ENCODE measurements at places on chromosomes 4 and X.

DNA sequence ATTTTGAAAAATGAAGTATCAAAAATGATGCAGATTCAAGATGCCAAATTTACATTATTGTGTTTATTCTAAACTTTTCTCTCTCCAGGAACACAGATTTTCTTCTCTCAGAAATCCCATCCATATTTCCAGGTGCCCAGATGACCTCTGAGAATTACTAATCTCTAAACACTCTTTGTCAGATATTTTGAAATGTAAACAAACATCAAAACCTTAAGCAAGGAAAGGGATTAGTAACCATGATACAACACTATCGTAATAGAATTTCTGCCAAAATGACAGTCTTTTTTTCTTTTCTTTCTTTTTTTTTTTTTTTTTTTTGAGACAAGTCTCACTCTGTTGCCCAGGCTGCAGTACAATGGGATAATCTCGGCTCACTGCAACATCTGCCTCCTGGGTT is 76.7 kb downstream of the PDS5A start:
- no peak for DNase-seq

DNA sequence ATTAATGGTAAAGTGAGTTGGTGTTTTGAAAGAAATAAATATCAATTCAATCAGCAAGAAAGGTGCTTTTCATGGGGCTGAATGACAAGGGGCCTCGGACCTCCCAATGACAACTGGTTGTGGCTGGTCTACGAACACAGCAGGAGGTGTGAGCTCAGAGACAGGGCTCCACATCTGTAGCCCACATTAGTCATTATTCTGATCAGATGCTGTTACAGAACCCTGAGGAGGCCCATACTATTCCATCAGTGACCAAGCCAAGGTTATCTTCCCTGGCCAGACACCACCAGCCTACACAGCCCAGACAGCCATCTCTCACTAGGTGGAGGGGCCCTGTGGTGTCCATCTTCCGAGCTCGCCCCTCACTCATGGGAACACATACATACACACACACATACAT is 168.8 kb downstream of the SH3KBP1 start:
- no peak for DNase-seq

- DNase-seq = no peak
These were observed 1304.0 kb downstream of the FAM133A start for GRCh38 chrX:94977986-94978385.

- DNase-seq = no peak
These were observed 49.8 kb downstream of the TMEM144 start for GRCh38 chr4:158259955-158260575.

- DNase-seq = no peak
These were observed 10.1 kb downstream of the SH3D19 start for GRCh38 chr4:151315212-151315886.

GRCh38 chr4:42150653-42151567 is 1.5 kb downstream of the BEND4 start:
- DNase-seq = no peak

DNA sequence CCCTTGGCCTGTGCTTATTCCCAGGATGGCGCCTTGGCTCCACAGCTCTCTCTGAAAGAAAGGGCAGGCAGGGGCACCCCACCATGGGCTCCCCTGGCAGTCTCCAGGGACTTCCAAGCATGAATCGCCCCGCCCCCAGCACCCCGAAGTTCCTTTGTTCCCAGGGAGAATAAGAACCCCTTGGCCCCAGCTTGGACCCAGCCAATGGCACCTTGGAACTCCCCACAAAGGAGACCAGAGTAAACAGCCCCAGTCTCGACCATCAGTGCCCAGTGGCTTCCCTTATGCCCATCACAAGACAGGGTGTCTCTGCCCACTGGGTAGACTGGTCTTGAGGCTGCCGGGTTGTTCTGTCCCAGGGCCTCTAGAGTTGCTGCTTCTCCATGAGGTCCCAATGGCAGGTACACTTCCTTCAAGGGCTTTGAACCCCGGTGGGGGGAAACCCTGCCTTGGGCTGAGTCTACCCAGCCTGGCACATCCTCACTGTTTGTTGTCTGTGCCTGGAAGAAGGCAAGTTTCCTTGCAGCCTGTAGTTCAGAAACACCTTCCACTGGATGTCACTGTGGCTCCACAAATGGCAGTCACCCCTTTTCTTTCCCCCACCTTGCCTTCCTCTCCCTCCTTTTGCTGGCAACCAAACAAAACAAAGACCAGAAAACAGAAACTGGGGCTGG is 30.8 kb downstream of the NBDY start:
- no peak for DNase-seq

DNA sequence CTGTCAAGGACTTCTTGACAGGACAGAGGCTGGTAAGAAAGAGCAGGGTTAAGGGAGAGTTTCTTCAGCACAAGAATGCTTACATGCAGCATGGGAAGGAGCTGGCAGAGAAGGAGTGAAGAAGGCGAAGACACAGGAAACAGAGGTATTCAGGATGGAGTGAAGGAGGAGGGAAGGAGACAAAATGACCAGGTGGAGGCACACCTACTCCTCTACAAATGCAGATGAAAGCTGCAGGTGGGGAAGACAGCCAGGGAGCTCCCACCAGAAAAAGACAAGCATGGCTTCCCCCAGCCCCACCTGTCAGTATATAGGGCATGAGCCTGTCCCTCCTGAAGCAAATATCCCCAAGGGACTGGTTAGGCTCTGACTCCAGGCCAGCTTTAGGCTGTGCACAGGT is 29.6 kb upstream of the NKRF start:
- no peak for DNase-seq

DNA sequence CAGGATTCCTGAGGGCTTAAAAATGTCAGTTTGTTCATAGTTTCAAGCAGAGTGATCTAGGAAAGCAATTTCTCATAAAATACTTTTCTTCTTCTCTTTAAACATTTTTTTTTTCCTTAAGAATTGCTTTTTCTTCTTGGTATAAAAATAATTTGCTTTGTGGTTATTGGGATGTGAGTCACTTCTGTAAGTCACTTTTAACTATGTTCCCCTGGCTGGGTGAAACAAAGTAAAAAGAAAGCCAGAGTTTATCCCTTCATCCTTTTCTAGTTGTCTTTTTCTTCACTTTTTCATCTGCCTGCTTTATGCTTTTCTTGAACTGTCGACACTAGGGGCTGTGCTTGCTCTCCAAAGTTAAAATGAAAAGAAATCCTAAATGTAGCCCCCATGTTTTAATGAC is 33.5 kb downstream of the ARSJ start:
- no peak for DNase-seq

- no peak for DNase-seq
These were observed 88.0 kb downstream of the LEF1 start for GRCh38 chr4:108080747-108081146.

DNA sequence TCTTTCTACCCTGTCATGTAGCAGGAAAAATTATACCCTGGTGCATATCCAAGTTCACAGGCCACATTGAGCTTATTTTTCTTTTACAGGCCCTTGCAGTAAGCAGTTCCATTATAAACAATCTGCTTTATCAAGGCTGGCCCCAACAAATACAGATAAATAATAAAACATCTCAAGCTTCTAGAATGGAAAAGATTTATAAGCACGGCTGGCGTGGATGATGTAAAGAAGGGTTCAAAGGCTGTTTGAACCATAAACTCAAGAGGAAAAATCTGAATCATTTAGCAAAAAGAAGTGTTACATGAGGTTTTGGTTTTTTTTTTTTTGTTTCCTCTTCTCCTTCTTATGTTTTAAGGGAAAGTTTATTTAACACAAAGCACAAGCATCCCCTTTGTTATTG is 109.7 kb downstream of the UNC5C start:
- DNase-seq = no peak

- no peak for DNase-seq
These were observed 201.7 kb downstream of the SPRY1 start for GRCh38 chr4:123598331-123598730.

DNA sequence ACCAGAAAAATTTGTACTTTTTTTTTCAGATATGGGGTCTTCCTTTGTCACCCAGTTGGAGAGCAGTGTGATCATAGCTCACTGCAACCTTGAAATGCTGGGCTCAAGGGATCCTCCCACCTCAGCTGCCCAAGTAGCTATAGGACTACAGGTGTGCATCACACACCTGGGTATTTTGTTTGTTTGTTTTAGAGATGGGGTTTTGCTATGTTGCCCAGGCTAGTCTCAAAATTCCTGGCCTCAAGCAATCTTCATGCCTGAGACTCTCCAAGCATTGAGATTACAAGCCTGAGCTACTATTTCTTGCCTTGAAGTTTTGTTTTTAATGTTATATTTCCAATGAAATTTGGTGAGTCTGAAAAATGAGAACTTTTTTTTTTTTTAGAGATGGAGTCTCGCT is 847.8 kb downstream of the TRIML1 start:
- DNase-seq = no peak

- no peak for DNase-seq
These were observed 13.7 kb upstream of the TMPRSS11E start for GRCh38 chr4:68433582-68433981.
